Endothelial cell of umbilical vein (primary cell): ENCODE measurements at places on chromosomes 1 and 21. TPM values are rescaled to one million over a fixed set of nuclear protein-coding genes. Genes with fewer than 3 reads are reported as not detected.

The INAVA gene
- total RNA-seq, result 0.42 TPM in 2 replicates

- H3K36me3 ChIP-seq, result no peaks in the 10 kb centered on the region
- no peak for DNase-seq
Measured at GRCh38 chr1:86764523-86764922, 60.1 kb downstream of the SH3GLB1 start.

DNA sequence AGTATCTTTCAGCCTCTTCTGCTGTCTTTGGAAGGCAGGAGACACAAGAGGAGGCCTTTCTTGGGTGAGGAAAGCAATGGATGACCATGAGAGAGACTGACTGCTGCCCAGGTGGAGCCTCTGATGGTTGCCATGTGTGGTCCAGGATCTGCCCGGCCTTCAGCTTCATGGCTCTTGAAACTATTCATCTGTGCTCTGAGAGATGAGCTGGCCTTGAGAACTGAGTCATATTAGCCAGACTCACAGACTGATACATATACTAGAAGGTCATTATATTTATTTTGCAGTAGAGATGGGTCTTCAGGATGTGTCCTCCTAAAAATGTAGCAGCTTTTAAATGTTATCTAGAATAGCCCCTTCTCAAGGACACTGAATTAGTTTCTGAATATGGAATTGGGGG, 33.7 kb downstream of the PTGFRN start:
- no peak overlapping the region for H3K27ac ChIP-seq
- H3K27me3 ChIP-seq, result no peaks in the 10 kb centered on the region
- peaks cover 8% of the 10 kb centered on the region for H3K4me1 ChIP-seq
- no peak overlapping the region for H3K4me3 ChIP-seq
- no peaks in the 10 kb centered on the region for H3K36me3 ChIP-seq

The RAB25 gene
- not detected in 2 replicates for total RNA-seq

DNA sequence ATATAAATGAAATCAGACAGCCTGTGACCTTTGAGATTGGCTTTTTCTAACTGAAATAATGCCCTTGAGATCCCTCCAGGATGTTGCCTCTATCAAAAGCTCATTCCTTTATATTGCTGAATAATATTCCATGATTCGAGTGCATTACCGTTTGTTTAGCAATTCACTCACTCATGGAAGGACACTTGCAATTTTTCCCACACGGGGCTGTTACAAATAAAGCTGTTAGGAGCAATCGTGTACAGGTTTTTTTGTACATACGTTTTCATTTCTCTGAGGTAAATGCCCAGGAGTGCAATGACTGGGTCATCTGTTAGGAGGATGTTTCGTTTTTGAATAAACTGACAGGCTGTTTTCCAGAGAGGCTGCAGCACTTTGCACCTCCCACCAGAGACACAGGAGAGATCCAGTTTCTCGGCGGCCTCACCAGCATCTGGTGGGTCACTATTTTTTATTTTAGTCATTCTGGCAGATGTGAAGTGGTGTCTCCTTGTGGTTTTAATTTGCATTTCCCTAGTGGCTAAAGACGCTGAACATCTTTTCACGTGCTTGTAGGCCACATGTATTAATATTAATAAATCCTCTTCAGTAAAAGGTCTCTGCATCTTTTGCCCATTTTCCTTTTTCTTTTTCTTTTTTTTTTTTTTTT, 11.0 kb downstream of the PRDM15 start:
- no peaks in the 10 kb centered on the region for H3K27me3 ChIP-seq
- H3K36me3 ChIP-seq, result no peaks in the 10 kb centered on the region
- H3K27ac ChIP-seq, result no peak overlapping the region
- no peak for DNase-seq

The PBX1 gene
- 22.2 and 24.1 TPM in 2 replicates for total RNA-seq

DNA sequence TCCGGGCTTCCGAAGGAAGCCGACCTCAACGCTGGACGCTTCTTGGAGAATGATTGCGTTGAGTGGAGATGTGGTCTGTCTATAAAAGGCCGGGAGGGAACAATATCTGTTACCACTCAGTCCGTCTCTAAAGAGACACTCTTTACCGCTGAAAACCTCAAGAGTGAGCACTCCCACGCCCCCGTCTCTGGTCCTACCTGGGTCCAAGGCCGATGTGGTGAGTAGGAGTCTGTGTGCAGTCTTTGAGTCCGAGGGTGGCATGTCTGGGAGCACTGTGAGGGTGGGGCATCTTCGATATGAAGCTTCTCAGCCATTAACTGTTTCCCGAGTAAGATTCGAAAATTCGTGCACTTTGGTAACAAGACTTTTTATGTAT, 576 bp downstream of the ZFP69 start:
- peak; percentile 9 for DNase-seq
- no peaks in the 10 kb centered on the region for H3K27me3 ChIP-seq
- H3K4me1 ChIP-seq, result peaks cover 12% of the 10 kb centered on the region
- no peak overlapping the region for H3K27ac ChIP-seq

DNA sequence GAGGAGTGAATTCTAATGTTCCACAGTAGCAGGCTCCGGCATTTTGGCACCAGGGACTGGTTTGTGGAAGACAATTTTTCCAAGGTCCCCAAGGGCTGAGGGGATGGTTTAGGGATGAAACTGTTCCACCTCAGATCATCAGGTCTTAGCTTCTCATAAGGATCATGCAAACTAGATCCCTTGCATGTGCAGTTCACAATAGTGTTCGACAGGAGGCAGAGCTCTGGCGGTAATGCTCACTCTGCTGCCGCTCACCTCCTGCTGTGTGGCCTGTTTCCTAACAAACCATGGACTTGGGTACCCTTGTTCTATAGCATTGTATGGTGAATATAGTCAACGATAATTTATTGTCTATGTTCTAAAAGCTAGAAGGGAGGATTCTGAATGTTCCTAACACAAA, 16.6 kb downstream of the CRNN start:
- H3K27ac ChIP-seq, result no peak overlapping the region
- no peak overlapping the region for H3K4me3 ChIP-seq
- H3K36me3 ChIP-seq, result no peaks in the 10 kb centered on the region

The TCHHL1 gene
- total RNA-seq, result not detected in 2 replicates

DNA sequence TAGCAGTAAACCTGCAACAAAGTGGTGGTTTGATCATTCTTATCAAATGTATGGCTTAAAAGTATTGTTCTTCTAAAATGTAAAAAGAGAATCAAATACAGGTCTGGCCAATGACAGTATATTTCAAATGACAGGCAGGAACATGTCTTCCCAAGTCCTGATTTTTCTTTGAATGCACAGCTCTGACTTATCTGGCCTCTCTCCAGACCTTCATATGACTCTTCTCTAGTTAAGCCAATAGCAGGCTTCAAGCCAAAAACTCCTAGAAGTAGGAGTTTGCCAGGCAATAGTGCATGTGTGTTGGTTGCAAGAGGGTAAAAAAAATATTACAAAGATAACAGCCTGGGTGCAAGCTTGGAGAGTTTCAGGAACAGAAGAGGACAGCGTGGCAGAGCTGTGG, 345.5 kb downstream of the SMYD3 start:
- H3K4me3 ChIP-seq, result no peak overlapping the region
- H3K4me1 ChIP-seq, result peaks cover under 1% of the 10 kb centered on the region
- DNase-seq, result peak; percentile 37
- no peak overlapping the region for H3K27ac ChIP-seq

GRCh38 chr1:109316506-109316905, 9.7 kb upstream of the MYBPHL start:
- H3K27me3 ChIP-seq, result peaks cover 6% of the 10 kb centered on the region
- H3K4me3 ChIP-seq, result no peak overlapping the region
- DNase-seq, result no peak
- H3K36me3 ChIP-seq, result no peaks in the 10 kb centered on the region
- H3K4me1 ChIP-seq, result no peaks in the 10 kb centered on the region

DNA sequence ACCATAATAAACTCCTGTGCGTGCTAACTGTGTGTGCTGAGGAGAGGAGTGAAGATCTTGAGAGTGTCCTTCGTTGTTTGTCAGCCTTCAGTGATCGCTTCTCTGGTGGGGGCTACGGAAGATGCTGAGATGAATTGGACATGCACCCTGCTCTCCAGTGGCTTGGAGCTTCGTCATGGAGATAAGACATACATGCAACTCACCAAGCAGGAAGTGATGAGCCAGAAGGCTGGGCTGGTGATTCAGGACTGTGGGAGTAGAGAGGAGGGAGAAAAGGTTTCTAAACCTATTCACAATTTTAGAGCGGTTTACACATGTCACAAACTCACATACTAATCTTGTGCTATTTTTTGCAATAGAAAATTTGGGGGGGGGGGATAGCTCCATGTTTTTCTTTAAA, 128.9 kb upstream of the ADAR start:
- peaks cover 26% of the 10 kb centered on the region for H3K27me3 ChIP-seq
- H3K36me3 ChIP-seq, result no peaks in the 10 kb centered on the region
- H3K4me3 ChIP-seq, result no peak overlapping the region
- H3K4me1 ChIP-seq, result peaks cover 8% of the 10 kb centered on the region

The LCE2C gene
- not detected in 2 replicates for total RNA-seq

DNA sequence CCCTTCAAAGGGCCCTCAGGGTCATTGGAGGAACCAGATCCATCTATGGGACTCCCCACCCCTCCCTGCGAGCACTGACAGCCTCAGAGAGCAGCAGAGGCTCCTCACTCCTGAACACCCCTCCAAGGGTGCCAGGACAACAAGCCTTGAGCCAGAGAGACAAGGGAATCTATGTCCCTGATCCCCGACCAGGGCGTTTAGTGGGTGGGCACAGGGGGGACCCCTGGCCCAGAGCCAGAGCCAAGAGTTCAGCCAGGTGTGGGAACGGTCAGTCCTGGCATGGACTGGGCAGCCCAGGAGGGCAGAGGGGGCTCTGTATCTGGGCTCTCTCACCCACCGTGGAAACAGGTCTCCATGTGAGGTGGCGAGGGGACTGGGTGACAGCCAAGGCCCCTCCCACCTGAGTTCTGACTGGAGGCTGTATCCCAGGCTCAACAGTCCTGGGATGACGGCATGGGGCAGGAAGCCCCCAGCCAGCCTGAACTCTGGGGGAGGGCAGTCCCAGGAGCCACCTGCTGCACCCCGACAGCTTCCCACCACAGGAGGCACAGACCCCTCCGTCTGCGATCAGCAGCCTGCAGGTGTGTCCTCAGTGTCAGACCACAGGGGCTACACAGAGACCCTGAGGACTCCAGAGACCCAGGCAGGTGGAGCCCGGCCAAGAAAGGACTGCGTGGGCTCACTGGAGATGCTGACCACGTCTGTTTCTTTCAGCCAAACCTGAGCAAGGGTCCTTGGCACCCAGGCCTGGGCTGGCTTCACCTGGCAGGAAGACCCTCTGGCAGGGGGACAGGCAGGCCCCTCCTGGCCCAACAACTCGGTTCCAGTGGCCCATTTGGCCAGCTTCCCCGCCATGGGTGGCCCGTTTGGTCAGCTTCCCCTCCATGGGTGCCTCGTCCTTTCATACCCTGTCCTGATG, 11.2 kb upstream of the SRARP start:
- no peak for DNase-seq
- no peaks in the 10 kb centered on the region for H3K27me3 ChIP-seq
- no peak overlapping the region for H3K4me3 ChIP-seq
- no peaks in the 10 kb centered on the region for H3K4me1 ChIP-seq
- H3K36me3 ChIP-seq, result no peaks in the 10 kb centered on the region
